CD4-positive, alpha-beta T cell treated with Interleukin-1 beta for 1 hour (primary cell): ENCODE measurements at places on chromosomes 7 and 10.

DNA sequence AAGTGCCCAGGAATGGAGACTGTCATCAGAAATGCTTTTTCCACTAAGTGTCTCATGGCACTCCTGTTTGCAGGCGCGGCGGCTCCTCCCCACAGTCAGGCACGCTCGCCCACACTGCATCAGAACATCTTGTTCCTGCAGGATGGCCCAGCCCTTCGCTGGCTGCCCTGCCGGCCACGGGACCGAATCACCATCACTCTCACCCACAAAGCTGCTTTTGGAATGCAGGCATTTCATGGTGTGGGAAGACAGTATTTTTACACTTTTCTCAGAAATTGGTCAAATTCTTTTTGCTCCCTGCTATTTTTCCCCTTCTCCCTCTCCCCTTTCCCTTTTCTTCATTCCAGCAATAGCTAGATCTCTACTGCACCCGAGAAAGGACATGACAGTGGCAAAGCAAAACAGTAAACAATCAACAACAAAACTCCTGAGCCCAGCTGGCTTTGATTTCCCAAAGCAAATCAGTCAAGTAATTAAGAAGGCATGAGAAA lies 176.1 kb upstream of the TNS3 start:
- DNase-seq: no peak

GRCh38 chr7:91517201-91517785 lies 253.1 kb downstream of the FZD1 start:
- no peak for DNase-seq

DNA sequence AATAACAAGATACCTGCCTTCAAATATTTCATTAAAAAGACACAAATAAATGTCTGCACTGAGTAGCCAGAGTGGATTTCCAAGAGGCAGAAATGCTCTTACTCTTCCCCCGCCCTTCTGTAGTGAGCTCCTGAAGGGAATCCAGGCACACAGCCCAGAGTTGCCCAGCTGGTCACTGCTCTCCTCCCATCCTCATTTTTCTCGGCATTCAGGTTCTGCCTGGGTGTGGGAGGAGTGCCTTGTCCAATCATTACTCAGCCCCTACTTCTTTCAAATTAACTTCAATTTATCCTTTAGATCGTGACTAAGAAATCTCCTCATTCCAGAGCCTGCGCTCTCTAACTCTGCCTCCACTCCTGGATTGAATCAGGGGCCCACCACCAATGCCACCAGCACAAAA lies 12.2 kb downstream of the CCDC6 start:
- no peak for DNase-seq

DNA sequence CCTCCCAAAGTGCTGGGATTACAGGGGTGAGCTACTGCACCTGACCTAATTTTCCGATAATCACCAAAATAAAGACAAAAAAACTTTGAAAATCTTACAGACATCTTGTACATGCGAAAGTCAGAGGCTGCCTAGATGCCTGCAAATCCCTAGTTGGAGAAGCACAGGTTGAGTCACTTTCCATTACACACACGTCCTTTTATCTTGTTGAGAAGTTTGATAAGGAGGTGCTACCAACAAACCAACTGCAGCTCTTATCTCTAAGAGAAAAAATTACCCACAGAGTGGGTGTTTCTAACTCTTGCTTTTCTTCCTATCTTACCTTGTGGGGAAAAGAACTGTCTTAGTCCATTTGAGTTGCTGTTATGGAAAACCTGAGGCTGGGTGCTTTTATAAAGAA lies 589.8 kb downstream of the GALNT17 start:
- no peak for DNase-seq

GRCh38 chr7:73999664-74000435 lies 28.1 kb upstream of the ELN start:
- no peak for DNase-seq

GRCh38 chr7:78746301-78746700 lies 707.2 kb downstream of the MAGI2 start:
- DNase-seq: no peak

GRCh38 chr7:2505401-2505800 lies 14.2 kb upstream of the LFNG start:
- no peak for DNase-seq

GRCh38 chr7:28297801-28298459 lies 114.4 kb upstream of the CREB5 start:
- DNase-seq: no peak

GRCh38 chr7:84195295-84196060 lies 889 bp upstream of the SEMA3A start:
- DNase-seq: no peak
